ENCODE measurements at places on chromosomes 4 and X.

DNA sequence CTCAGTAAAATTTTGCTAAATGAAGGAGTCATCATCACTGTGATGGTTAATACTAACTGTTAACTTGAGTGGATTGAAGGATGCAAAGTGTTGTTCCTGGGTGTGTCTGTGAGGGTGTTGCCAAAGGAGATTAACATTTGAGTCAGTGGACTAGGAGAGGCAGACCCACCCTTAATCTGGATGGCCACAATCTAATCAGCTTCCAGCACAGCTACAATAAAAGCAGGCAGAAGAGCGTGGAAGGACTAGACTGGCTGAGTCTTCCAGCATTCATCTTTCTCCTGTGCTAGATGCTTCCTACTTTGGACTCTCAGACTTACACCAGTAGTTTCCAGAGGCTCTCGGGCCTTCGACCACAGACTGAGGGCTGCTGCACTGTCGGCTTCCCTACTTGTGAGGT lies 21.3 kb upstream of the WDR44 start:
- DNase-seq, result no peak

DNA sequence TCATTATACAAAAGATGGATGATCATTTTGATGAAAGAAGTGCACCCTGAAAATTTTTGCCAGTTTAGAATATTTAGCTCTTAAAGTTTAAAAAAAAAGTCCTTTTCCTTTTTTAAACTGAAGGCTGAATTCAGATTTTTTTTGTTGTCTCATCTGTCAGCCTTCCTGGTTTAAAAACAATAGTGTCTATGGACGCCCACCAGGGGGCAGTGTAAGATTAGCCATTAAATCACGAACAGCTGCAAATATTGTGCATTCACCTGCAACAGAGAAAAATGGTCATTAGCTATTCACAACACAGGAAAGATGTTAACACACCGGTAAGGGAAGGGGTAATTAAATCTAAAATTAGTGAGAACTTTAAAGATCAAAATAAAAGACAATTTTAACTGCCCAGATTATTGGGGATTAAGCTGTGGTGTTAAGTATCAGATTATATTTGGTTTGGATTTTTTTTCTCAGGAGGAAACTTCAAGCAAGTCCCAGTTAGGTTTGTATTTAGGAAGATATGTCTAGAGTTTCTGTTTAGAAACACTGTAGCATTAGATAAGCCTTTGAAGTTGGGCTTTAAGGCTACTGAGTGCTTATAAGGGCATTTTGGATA lies 4.4 kb upstream of the CXorf38 start:
- no peak for DNase-seq

- DNase-seq, result no peak
Observed at GRCh38 chr4:25834411-25835107, 28.2 kb downstream of the SEL1L3 start.

DNA sequence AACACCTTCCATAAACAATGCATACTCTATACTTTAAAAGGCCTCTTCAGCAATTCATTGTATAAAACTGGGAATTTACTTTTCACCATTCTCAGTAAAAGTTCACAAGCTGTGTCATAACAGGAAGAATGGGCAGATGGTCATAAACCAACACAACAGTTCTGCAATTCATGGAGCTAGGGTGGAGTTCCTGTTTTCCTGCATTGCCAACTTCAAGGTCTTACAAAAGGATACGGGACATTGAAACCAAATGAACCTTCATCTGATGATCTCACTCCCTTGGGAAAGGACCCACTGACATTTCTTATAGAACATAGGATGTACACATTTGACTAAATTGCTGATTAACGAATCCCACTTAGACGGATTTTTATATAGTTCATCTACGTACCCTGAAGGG lies 4.1 kb downstream of the KDR start:
- no peak for DNase-seq
